Left cardiac atrium (tissue), 4 donors: ENCODE measurements at places on chromosomes 1 and 21.

DNA sequence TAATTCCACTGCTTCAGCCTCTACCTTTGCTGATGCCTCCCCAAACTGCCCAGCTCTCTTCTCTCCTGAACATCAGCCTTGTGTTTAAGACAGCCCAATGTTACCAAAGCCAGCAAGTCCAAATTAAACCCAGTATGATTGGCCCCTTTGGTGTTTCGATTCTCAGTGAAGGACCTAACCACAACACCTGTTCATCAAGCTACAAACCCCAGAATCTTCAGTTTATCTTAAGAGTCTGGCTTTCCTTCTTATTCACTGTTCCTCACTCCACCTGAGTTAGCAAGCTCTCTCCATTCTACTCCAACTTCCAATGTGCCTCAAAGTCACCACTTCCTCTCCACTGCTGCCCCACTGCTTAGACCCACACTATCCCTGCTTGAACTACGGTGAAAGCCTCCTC lies 25.5 kb upstream of the ITPKB start:
- no peak for DNase-seq

GRCh38 chr1:100229681-100230443 lies 19.8 kb downstream of the DBT start:
- no peak for DNase-seq

DNA sequence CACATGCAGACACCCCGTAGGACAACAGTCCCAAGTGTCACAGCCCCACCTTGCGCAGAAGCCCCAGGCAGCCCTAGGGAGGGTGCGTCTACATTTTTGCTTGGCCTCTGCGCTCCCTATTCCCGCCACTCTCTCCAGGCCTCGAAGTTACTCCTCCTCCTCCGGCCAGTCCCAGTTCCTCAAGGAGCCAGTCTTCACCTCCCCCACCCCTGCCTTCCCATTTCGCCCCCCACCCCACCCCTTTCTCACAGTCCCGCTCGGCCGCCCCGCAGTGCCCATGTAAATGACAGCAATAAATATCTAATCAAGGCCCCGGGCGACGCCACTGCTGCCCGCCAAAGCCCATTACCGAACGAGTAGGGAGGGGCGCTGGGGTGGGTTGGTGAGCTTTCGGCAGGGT lies 3.2 kb downstream of the DMBX1 start:
- DNase-seq = no peak

- DNase-seq = no peak
Observed at GRCh38 chr1:67687198-67687545, 2.2 kb downstream of the GADD45A start.

DNA sequence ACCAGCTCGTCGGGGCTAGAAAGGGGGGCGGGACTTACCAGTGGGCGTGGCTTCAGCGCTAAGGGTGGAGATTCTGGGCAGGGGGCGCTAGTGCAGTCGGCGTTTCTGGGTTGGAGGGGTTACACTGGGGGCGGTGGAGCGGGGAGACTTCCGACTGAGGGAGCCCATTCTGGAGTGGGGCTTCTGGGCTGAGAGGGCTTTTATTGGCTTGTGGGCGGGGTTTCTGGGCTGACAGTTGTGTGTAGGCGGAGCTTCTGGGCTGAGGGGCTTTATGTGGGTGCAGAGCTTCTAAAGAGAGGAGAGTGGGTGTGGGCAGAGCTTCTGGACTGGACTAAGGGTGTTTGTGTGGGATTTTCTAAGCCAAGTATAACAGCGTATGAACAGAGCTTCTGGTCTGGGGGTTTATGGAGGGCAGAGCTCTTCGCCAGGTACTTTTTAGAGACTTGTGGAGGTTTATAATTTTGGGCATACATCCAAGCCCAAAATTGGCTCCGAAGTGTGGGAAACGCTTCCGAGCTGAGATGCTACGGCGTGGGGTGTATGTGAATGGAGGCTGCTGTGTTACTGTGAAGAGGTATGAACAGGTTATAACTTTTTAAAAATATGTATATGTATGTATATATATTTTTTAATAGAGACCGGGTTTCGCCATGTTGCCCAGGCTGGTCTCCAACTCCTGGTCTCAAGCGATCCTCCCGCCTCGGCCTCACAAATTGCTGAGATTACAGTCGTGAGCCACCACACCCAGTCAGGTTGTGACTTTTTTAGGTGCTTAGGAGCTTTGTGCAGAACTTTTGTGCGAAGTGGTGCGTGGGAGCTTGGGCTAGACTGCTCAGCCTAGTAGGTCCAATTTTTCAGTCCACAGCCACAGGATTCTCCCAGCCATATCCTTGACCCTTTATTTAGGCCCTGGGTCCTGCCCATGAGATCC lies 825 bp downstream of the TMEM39B start:
- DNase-seq = no peak

DNA sequence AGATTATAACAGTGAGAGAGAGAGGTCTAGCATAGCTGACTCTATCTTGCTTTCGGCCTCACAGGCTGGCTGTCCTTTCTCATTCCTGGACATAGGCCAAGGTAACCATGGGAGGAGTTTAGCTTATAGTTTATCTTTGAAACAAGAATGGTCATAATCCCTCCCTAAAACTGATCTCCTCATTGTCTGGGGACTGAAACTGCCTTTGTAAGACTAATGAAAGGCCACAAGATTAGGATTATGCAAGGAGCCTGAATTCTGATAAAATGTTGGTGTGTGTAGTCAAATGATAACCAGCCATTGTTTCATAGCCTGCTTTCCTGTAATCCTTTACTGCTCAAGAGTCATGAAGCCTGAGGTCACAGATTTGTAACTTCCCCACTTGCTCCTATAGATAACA lies 131.9 kb upstream of the LYPLAL1 start:
- peak; percentile 18 for DNase-seq

- DNase-seq = no peak
Observed at GRCh38 chr1:4741876-4742423, 87.5 kb downstream of the AJAP1 start.

DNA sequence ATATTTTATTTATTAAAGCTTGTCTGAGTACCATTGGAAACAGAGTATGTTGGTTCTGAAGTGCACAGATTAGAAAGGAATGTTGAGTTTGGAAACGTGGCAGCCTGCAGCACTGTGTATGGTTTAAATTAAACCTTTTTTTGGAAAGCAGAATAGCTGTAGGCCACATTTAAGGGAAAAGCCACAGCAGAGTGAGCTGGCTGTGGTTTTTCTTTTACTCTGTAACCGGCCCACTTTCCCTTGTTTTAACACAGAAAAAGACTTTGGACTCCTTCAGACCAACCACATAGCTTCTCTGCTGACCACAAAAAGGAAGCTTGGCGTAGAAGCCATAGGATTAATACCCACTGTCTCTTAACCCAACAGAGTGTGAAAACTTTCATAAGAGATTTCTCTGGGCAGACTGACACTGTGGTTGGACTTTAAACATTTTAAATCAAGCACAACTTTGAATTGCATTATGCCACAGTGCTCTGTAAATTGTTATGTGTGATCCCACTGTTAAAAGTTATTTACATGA lies 75.2 kb downstream of the NFIA start:
- no peak for DNase-seq

DNA sequence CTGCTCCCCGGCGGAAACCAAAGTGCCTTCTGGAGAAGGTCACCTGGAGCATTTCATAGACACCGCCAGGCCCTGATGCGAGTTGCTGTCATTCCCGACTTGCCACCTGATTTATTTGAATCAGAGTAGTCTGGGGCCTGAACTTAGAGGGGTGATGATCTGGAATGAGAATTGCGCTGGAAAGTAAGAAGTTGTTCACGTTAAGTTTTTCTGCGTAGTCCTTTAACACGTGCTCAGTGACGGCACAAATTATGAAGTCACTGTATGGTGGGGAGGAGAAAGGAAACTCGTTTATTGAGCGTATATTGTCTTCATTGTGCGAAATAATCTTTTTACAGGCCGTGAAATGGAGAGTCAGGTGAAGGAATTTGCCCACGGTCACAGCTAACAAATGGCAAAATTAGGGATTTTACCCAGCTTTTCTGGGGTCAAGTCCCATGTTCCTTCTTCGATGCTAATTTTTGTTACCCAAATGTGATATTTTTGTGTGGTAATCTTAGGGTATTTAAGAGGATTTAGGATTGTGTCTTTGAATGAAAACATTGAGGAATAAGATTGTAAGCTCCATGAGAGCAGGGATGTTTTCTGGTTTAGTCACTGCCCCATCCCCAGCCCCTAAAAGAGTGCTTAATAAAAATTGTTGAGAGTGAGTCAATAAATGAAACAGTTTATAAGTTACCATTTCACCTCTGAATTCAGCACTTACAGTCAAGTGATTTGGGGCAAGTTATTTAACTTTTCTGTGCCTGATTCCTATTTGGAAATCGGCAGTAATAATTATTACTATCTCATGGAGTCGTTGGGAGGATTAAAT lies 46.4 kb upstream of the NBL1 start:
- DNase-seq = no peak

- no peak for DNase-seq
Observed at GRCh38 chr21:40337981-40338380, 470.7 kb downstream of the PCP4 start.

DNA sequence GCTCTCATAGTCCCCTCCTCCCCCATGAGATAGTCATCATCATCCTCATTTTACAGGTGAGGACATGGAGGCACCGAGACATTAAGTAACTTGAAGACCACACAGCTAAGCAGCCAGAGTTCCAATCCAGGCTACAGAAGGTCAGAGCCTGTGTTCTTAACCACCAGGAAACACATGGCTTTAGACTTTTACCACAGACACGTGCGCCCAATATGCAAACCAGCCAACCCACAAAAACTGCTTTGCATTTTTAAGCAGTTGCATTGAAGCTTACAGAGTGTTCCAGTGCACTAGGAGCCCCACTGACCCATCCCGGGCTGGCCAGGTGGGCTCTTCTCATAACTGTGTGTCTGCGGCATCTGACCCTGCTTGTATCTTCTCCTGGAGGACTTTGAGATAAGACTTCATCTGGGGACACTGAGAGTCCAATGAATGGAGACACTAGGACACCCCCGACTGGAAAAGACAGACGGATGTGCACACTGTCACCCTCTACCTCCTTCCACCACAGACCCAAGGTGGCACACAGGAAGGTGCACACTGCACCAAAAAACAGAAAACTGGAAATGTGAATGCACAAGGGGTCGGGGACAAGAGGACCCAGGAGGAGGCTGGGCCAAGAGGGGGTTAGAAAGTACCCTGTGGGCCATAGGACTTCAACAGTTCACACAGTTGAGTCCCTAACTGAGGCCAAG lies 56.4 kb downstream of the ETS2 start:
- no peak for DNase-seq

- no peak for DNase-seq
Observed at GRCh38 chr1:202255343-202255742, 61.7 kb downstream of the LGR6 start.

DNA sequence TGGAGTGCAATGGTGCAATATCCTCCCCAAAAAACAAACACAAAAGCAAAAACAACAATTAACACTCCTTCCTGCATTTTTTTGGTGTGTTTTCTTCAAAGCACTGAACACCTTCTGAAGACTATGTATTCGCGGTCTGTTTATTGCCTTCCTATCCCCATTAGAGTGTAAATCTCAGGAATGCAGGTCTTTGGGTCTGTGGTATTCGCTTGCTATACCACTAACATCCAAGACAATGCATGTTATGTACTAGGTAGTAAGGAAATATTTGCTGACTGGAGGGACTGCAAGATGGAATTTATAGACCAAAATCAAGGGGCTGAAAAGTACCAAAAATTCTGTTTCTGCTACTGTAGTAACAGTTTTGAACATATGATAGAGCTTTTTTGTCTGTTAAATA lies 299.4 kb downstream of the RYR2 start:
- DNase-seq = no peak
